Stimulated activated CD4-positive, alpha-beta T cell treated with anti-CD3 and anti-CD28 coated beads, Interleukin-15, amount 100 ng/mL, for 48 hours (primary cell): ENCODE measurements at places on chromosomes 11 and 22.

GRCh38 chr11:104891135-104891534, 7.1 kb downstream of the CASP12 start:
- no peak for DNase-seq

DNA sequence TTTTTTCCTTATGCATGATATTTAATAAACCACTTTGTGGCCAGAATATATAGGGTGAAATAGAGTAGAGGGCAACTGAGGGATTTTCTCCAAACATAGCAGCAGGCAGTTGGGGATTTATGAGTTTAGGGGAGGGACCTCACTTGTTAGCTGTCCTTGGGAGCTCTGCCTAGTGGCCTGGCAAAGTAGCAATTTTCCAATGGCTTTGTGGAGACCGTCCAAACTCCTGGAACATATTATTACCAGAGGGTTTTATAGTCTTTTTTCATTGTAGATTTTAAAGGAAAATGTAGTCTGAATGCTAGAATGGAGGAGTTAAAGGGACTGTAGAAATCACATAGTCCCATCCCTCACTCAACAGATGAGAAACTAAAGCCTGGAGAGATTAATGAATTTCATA, 32.3 kb downstream of the AMOTL1 start:
- no peak for DNase-seq

DNA sequence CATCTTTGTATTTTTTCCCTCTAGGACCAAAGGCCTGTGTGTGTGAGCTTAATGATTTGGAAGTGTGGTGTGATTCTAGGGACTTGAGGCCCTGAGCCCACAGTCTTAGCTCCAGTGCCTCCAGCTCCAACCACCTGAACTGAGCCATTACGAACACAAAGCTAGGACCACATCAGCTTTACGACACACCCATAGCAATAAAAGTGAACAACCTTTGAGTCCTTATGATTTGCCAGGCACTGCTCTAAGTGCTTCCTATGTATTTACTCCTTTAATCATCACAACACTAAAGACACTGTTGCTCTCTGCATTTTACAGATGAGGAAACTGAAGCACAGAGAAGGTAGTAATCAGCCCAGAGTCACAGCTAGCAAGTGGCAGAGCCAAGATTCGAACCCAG, 126.4 kb downstream of the EHF start:
- DNase-seq = no peak

DNA sequence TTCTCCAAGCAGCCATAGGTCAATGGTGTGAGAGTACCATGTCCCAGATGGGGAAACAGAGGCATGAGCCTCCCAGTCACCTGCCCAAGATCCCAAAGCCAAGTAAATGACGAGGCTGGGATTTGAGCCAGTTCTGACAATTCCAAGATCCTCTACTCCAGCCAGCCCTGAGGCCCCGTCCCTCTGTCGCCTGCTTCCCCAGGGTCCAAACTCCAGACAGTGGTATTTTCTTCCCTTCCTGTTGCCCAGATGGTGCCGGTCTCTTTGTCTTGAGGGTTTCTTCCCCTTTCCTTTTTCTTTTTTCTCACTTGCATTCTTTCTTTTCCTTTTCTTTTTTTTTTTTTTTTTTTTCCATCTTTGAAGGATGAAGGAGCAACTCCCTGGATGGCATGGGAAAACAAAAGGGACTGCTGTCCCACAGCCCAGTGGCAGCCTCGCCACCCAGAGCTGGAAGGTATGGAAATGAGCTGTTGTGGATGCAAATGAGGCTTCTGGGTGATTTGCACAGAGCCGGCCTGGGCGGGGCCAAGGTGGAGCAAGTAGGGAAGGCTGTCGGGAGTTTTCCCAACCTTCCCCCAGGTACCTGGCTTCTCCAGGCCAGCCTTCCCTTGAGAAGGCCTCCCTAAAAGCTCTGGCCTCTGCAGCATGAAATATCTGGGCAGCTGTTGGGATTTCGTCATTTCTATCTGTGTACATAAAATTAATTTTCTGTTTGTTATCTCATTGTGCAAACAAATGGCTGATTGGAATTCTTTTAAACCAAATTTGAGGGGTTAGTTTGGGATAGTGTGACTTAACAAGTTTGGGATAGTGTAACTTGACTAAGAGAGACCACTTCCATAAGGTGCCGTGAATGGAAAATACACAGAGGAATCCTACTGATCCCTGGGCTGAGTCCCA, 146.8 kb downstream of the MN1 start:
- DNase-seq = no peak

GRCh38 chr11:125132596-125132995, 21.2 kb upstream of the TMEM218 start:
- no peak for DNase-seq

DNA sequence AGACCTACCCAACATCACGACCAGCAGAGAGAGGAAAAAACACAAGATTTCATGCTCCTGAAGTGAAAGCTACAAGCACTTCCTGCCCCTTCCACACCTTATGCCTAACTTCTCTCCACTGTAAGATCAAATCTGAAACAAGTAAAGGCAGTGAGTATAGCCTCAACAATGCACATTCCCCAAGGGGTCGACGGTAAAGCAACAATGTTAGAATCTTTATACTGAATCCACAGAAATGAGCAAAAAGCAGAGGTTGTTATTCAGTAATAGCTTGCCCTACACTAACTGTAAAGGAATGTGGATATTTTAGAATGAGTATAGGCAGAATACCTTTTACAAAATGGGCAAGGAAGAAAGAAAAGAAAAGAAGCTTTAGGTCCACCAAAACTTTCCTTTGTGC, 15.6 kb downstream of the ARFGAP3 start:
- no peak for DNase-seq

DNA sequence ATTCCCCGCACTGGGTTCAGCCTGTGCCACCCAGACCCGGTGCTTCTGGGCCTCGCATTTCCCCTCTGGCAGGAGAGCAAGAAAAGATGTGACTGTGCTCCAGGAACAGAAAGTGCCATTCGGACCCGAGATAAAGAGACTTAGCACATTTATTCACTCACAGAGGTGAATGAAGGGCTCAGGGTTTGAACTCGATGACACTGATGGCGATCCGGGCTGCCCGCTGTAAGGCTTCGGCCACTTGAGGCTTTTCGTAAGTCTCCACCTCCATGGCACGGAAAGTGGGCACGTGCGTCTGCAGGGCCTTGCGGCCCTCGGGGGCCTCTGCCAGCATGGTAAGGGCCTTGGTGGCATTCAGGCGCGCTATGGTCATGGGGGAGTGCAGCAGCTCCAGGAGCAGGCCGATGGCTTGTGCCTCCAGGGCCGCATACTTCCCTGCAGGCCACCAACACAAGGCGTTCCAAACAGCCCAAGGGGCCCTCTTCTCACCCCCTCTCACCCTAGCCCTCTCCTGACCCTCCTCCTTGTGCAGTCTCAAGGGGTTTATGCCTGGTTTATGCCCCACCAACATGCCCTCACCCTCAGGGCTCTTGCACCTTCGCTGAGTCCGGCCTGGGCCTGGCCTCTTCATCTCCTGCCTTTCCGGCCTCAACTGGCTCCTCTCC, 10.9 kb upstream of the GNAZ start:
- DNase-seq = no peak

GRCh38 chr11:44729713-44730112, 3.0 kb downstream of the TSPAN18 start:
- DNase-seq = no peak

- DNase-seq = no peak
Measured at GRCh38 chr22:42078469-42079318, 806 bp upstream of the SMDT1 start.
